ENCODE measurements at places on chromosomes 5 and 9.

DNA sequence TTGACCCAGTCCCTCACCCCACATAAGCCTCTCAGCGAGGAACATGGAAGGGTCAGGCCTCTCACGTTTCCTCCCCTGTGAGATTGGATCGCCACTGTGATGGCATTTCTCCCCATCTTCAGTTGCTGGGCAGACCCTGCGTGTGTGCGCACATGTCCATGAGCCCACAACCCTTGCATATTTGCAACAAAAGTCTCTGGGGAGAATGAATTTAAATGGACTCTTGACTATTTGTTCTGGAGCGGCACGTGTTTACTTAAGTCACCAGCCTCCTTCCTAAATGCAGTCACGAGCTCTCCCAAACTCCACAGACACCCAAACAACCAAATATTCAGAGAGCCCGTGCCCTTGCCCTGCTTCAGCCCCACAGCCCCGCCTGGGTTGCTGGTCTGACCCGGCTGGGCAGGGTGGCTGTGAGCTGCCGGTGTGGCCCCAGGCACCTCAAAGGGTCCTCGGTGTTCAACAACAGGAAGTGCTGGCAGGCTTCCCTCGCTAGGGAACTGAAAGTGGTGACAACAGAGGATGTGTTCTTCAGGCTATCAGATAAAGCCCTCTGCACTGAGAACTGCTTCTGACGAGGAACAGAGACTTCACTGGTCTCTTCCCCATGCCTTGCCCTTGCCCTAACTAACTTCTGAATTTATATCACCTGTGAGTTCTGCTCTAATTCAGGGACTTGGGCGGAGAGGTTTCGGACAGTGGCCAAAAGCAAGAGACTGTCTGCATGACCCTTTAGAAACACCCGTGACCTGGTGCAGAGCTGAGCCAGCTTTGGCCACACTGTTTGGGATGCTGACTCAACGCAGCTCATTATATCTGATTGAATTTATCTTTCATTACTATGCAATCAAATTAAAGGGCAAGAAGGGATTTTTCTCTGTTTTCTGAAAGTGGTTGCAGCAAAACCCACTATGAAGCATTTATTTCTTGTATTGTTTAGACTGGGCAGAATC, 19.2 kb upstream of the CD180 start:
- DNase-seq, result peak; percentile 74

GRCh38 chr9:122218935-122219855, 9.6 kb downstream of the LHX6 start:
- peak; percentile 22 for DNase-seq

- no peak for DNase-seq
These were observed 78.0 kb downstream of the WNK2 start for GRCh38 chr9:93261735-93262523.

DNA sequence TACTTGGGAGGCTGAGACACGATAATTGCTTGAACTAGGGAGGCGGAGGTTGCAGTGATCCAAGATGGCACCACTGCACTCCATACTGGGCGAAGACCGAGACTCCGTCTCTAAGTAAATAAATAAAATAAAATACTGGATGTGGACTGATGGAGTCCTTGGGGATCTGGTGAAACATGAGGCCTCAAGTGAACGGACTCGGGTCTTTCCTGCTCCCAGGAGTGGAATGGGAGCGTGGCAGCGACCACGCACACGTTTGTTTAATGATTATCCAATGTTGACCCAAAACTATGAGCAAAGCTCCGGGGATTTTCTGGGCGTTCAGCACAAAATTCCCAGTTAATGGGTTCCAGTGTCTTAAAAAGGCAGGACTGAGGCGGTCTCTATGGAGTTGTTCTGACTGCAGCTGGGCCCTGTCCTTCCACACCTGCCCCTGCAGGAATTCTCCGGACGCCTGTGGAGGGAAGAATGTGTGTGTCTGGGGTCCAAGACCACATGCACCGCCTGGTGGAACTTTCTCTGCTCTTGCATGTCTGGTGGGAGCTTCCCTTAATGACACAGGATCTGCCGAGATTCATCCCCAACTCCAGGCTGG, 26.6 kb downstream of the NEK6 start:
- no peak for DNase-seq

GRCh38 chr5:64632251-64632650, 58.1 kb upstream of the SHISAL2B start:
- no peak for DNase-seq

- DNase-seq, result no peak
These were observed 33.2 kb downstream of the MED27 start for GRCh38 chr9:132046456-132046855.

GRCh38 chr9:129235041-129235930, 57.2 kb upstream of the IER5L start:
- DNase-seq, result no peak

DNA sequence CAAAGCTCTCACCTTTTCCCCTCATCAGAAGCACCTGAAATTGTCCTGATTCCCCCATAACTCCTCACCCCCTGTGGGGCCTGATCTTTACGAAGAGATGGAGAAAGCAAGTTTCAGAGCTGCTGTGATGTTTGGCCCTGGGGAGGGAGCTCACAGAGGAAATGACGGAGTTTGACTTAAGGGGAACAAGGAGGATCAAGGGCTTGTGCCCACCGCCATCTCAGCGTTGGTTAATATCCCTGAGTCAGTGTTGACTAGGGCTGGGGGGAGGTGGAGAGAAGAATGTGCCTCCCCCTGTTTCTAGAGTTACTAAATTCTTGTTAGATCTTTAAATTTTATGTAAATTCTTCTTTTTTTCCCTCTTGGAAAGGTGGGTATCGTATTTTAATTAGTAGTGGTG, 27.8 kb downstream of the FGF18 start:
- DNase-seq, result no peak

DNA sequence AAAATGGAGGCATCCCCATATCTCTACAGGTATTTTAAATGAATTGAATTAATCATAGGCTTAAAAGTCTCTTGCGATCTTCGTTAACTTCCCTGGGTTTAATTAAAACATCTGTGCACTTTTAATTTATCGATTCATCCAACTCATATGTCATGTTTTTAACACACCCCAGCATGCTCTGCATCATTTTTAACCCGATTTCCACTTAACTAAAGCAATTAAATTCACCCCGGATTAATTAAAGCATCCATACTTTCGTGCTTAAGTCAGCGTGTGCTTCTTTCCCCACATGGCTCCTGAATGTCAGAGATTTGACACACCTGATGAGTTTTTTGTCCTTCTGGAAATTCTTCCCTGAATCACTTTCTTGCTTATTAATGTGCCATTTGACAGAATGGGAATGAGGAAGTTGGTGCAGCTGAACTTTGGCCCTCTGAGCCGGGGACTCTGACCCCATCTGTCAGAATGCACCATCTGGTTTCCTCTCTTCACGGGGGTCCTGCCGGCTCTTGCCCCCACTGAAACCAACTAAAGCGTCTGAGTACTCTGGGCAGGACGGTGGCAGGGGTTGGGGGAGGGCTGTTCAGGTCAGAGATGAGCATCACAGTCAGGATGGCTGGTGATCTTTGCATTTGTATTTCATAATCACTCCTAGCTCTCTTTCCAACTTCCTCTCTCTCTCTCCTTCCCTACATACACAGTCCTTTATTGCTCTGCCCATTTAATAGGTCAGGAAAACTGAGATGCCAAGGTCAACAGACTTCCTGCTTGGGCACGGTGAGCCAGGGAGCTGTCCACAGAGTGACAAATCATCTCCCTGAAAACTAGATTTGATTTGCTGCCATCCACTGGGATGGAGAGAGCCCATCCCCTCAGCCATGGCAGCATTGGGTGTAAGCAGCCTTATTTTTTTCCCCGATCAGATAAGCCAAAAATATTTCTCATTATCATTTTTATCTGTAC, 180.3 kb upstream of the WWC1 start:
- no peak for DNase-seq

GRCh38 chr5:51860532-51861018, 477.3 kb downstream of the ISL1 start:
- no peak for DNase-seq

DNA sequence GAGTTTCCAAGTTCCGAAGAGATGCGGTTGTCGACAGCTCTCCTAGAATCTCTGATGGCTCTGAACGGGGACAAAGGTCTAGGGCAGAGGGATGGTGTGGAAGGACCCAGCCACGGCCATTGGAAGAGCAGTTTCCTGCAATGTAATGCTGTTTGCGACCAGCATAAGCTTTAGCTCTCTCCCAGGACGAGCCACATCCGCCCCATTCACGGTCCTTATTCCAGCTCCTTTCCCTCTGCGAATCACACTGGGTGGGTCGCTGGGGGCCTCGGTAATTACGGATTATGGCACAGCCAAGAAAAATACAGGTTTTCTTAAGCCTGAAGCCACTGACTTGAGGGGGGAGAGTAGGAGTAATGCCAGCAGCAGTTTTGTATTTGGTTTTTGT, 22.7 kb downstream of the ANXA2R start:
- DNase-seq, result peak; percentile 58

- no peak for DNase-seq
These were observed 617.5 kb upstream of the GRIN3A start for GRCh38 chr9:102355982-102356381.

- no peak for DNase-seq
These were observed 29.5 kb downstream of the MAMDC2 start for GRCh38 chr9:70073193-70073592.

DNA sequence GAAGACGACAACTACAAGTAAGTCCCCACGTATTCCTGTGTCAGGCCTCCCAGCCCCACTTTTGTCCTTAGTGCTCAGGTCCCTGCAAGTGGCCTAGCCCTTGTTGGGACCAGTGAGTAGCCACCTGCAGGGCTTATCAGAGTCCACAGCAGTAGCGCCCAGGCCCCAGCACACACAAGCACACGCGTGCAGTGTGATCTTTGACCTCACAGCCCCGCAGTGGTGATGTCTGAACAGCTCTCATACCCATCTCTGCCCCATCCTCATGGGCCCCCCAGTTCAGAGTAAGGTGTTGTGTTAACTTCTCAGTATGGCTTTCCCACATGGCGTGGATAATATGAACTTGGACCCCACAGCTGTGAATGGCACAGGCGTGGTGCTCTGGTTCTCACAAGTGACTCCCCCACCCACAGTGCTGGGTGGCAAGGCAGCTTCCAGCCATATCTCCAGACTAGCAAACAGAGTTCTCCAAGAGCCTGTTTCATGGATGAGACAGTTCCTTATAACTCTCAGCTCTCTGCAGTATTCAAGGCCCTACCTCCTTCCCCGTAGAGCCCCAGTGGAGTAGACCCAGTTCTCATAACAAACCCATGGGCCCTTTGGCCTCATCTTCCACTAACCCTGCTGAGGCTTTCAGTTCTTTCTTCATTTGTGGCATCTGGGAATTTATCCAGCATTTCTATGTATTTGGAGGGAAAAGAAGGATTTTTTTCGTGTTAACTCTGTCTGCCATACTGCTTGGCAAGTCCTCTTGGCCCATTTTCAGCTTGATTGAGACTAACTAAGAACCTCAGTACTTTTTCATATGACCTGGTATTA, 46.5 kb upstream of the ANGPTL2 start:
- no peak for DNase-seq

GRCh38 chr5:120682851-120683250, 218.8 kb downstream of the PRR16 start:
- no peak for DNase-seq

DNA sequence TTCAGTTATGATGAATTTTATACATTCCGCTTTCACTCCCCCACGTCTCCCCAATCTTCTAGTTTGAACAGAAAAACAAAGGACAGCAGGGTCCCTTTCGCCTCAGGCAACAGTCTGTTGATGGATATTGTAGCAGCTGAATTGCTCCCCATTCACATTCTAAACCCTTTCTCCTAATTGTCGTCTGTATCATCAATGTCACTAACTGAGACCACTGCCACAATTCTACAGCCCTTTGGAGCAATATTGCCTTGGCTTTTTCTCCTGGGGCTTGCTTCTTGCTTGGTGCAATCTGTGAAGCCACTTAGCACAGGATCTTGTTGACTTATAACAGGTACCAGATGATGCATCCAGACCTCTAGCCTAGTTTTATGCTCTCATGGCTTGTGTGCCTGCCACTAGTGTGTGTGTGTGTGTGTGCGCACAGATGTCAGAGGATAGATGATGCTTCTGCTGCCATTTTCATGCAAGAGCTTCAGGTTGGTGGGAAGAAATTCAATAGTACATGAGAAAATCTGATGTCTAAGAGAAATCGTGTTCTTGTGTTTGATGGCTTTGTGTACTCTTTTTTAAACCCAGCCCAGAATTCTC, 195.2 kb upstream of the ISL1 start:
- no peak for DNase-seq

DNA sequence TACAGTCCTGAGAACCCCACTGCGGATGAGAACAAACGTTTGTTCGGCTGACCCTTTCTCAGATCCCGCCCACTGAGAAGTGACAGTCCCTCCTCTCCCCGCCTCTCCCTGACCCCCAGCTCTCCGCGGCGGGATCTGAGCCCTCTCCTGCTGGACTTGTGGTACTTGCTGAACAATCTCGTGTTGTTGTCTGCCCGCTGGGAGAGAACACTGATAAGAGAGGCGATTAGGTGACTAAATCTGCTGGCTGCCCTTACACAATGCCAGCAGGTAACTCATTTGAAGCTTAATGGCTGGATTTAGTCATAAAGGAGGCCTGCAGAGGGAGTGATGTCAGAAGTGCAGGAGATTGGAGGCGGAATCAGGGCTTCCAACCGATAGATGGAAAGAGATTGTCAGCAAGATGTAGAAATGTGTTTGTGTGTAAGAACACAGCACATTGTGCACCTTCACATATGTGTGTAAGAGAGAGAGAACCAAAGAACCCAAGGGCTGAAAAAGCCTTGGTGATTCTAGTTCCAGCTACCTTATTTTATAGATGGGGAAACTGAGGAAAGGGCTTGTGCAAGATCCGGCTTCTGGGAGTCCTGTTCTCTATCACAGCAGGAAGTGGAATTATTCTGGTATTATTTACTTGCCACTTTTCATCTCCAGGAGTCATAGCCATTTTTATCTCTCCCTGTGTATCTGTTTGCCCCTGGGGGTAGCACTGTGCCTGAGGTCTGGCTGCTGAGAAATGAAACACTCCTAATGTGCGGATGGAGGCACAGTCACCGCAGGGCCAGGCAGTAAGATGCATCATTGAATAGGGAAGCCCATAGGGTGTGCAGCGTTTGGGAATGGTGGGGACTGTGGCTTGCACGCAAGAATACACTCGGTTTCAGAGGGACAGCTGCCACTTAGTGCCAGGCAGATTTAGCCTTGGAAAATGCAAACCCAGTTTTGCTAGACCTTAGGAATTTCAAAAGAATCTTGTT, 203.7 kb upstream of the MSX2 start:
- DNase-seq, result no peak

DNA sequence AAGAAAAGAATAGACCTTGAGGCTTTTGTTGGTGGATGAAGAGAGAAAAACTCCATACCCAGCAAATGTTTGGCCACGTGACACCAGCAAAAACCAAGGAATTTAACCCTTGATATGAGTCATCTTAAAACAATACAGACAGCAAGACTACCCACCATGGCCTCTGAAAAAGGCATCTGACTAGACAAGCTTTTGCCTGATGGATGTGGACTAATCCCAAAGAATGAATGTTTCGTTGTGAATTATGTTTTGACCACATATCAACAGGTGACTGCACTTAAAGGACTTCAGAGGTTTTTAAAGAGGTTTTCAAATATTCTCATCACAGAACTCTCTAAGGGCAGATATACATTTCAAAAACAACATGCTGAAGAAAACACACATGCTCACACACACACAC, 33.0 kb upstream of the SLC1A3 start:
- no peak for DNase-seq

GRCh38 chr9:68964102-68964541, 49.8 kb downstream of the PRKACG start:
- DNase-seq, result no peak

GRCh38 chr5:173208296-173208695, 26.7 kb downstream of the NKX2-5 start:
- DNase-seq, result no peak

- DNase-seq, result no peak
These were observed 217.5 kb downstream of the DCP2 start for GRCh38 chr5:113194125-113194524.

GRCh38 chr9:121646992-121647391, 4.4 kb upstream of the DAB2IP start:
- DNase-seq, result no peak

Data from stimulated activated CD4-positive, alpha-beta T cell treated with anti-CD3 and anti-CD28 coated beads, Interleukin-15, amount 100 ng/mL, for 24 hours (primary cell).